Bladder microvascular endothelial cell (primary cell): ENCODE measurements at places on chromosomes 4 and X. TPM values are rescaled to one million over a fixed set of nuclear protein-coding genes. Genes with fewer than 3 reads are reported as not detected.

The CXXC4 gene
- total RNA-seq: under 0.01 TPM in 2 replicates

The OPN1MW2 gene
- total RNA-seq: not detected in 2 replicates

The TRIML2 gene
- 1.2 and 3.1 TPM in 2 replicates for total RNA-seq

The PAGE5 gene
- total RNA-seq: not detected in 2 replicates

The C1QTNF7 gene
- total RNA-seq: not detected in 2 replicates

The DGKK gene
- not detected in 2 replicates for total RNA-seq

The ARX gene
- total RNA-seq: not detected in 2 replicates

The GRXCR1 gene
- total RNA-seq: not detected in 2 replicates

The ARFIP1 gene
- total RNA-seq: 27.0 and 28.5 TPM in 2 replicates

The CFAP47 gene
- total RNA-seq: not detected in 2 replicates

The SH3RF1 gene
- total RNA-seq: 7.0 and 11.1 TPM in 2 replicates

The HPGDS gene
- total RNA-seq: not detected in 2 replicates
